ENCODE measurements at places on chromosomes 2 and 18.

- DNase-seq, result no peak
Measured at GRCh38 chr2:156512451-156512850, 76.3 kb downstream of the GPD2 start.

DNA sequence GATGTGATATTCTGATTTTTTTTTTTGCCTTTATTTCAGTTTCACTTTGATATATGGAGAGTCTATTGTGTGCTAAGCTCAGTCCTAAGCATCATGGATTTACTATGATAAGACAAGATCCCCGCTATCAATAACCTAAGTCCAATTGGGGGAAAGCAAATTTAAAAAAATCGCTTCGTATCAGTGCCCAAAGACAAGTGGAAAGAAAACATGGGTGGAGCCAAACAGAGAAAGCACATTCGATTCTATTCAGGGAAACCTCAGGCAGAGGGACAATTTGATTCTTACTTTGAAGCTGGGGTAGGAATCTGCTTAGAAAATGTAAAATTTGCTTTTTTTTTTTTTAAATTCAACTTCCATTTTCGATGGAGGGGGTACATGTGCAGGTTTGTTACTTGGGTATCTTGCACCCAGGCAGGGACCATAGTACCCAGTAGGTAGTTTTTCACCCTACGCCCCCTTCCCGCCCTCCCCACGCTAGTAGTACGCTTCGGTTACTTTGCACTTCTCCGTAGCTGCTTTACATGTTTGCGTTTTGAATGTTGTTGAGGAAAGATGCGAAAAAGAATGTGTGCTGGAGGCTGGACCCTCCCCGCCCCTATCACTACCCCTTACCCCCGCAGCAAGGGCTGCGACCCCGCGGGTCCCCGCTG is 12.4 kb downstream of the KIF5C start:
- DNase-seq, result no peak

GRCh38 chr18:41872206-41872605 is 82.8 kb upstream of the PIK3C3 start:
- no peak for DNase-seq

DNA sequence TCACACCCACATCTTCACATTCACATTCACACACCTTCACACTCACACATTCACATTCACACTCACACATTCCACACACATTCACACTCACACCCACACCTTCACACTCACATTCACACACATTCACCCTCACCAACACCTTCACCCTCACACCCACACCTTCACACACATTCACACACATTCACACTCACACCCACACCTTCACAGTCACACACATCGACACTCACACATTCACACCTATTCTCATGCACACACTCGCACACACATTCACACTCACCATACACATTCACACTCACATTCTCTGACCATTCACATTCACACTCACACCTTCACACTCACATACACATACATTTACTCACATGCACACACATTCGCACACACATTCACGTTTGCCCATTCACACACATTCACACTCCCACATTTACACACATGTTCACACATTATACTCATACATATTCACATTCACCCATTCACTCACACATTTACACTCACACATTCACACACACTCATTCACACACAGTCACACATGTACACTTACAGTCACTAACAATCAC is 62.7 kb downstream of the BIN1 start:
- DNase-seq, result no peak

GRCh38 chr2:151843691-151844061 is 15.5 kb upstream of the ARL5A start:
- no peak for DNase-seq

DNA sequence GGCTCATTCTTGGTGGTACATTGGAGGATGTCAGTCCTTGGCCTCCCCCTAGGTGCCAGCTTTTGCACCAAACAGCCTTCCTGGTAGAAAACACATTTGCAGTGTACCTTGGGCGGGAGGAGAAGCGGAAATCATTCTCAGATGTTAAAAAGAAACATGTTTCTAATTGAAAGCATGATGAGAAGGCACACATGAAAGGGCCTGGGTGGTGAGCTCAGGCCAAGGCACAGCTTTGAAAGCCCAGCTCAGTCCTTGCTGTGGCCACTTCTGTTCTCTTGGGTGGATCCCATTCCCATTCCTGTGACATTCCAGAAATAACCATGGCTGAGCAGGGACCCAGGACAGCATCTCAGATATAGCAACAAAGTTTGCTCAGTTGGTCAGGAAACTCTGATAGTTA is 71.5 kb downstream of the LTBP1 start:
- DNase-seq, result no peak

DNA sequence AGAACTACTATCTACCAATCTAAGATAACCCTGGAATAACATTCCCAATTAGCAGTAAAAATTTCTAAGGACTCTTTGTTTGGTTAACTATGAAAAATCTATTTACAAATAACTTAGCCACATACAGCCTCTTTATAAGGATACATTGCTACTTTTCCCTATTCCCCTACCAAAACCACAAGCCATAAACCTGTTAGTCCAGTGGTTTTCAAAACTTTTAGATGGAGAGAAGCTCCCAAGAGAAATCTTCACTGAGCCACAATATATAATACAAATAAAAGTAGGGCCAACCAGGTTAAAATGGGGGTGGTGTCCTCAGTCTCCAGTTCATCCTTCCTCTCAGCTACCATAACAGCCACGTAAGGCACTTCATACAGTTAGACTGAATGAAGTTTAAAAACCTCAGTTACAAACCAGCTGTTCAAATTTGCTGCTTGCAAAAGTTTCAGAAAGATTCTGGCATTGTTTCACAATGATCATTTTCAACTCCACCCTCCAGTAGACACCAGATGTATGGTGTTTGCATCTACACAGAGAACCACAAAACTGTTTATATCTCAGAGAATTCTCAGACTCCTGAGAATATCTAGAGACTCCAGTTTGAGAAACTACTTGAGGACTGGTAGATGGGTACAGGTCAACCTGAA is 26.0 kb downstream of the SOS1 start:
- no peak for DNase-seq

DNA sequence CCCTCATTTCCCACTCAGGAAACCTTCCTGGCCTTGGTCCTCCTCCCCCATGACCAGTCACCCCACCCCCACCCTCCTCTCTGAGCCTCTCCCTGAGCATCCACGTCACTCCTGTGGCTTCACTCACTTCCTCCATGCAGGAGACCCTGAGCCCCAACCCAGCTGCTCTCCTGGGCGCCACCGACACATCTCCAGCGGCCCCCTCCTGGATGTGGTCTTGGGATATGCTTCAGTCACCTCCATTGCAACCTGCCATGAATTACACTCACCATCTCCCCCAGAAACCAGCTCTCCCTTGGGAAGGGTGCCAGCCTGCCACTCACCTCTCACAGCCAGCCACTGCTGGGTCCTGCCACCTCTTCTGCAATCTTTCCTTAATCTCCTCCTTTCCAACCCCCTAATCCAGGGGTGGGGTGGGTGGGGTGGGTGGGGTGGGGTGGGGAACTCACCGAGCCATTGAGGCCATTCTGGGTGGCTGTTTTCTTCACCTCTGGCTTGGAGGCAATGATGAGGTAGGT is 44.8 kb downstream of the CENPO start:
- DNase-seq, result no peak

- DNase-seq, result no peak
Measured at GRCh38 chr18:13480571-13481255, 245.6 kb downstream of the FAM210A start.

Measured in germinal center (tissue), 1 donor.